ENCODE measurements at places on chromosomes 16 and 17. TPM values are rescaled to one million over a fixed set of nuclear protein-coding genes. Genes with fewer than 3 reads are reported as not detected.

Gene FBXO39
- total RNA-seq = not detected

Gene PRR35
- not detected for total RNA-seq

Gene KCNJ12
- 2.2 TPM for total RNA-seq

Gene NRN1L
- not detected for total RNA-seq

Gene FKBP10
- total RNA-seq = 53.5 TPM

Gene TEKT3
- total RNA-seq = not detected

Gene RECQL5
- total RNA-seq = 44.0 TPM

Gene RASL10B
- 9.1 TPM for total RNA-seq

Gene SALL1
- 6.9 TPM for total RNA-seq

Gene SLFN11
- total RNA-seq = 21.1 TPM

Gene WNK4
- 1.2 TPM for total RNA-seq

Gene PKMYT1
- 6.9 TPM for total RNA-seq

GRCh38 chr16:27778926-27779570 lies 229.1 kb downstream of the KATNIP start:
- H3K27me3 ChIP-seq = no peaks in the 10 kb centered on the region
- no peak overlapping the region for H3K4me3 ChIP-seq
- peaks cover 12% of the 10 kb centered on the region for H3K4me1 ChIP-seq

DNA sequence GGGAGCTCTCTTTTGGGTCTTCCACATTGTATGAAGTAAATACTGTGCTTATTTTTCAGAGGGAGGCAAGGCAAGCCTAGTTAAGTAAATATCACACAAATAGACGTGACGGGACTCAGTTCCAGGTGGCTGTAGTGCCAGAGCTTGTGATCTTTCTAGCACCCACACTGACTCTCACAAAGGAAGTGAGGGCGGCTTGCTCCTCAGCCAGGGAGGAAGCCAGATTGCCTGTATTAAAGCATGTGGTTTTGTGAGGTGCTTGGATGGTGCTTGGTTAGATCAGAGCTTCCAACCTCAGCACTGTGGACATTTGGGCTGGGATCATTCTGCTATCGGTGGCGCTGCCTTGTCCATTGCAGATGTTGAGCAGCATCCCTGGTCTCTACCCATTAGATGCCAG lies 80.1 kb downstream of the VAT1L start:
- H3K36me3 ChIP-seq = no peaks in the 10 kb centered on the region
- DNase-seq = no peak

DNA sequence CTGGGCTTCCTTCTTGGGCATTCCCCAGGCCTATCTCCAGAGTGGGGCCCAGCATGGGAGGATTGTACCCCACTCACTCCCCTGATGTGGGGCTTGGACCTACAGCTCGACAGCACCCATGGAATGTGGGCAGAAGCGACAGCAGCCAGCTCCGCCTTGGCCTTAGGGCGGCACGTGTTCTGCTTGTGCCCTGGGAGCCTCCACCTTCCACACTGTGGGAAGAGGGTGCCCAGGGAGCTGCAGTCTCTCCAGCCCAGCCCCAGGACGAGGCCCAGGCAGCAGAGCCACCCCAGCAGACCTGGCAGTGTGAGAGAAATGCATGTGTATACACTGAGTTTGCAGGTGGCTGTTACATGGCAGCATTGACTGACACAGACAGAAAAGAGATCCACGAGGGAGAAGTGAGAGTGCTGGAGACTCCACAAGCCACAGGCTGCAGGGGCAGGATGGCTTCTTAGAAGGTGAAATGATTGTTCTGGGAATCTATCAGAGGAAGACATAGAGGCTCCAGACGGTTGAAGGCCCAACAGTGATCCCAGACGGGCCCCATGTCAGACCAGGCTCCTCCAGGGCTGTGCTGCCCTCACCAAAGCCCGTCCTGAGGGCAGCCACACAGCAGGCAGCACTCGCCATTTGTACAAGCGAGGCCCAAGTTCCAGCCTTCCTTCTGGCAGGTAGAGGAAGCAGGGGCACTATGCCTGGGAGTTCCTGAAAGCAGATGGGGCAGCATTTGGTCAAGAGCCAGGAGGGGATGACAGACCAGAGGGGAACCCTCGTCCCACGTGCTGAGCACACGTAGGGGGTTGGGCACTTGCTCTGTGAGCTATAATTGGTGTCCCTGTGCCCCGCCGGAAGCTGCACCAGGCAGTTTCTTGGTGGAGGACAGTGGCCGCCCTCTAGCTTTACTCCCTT lies 2.8 kb upstream of the DNASE1 start:
- peak; percentile 54 for DNase-seq
- no peaks in the 10 kb centered on the region for H3K4me1 ChIP-seq
- H3K4me3 ChIP-seq = no peak overlapping the region

GRCh38 chr16:57725554-57725953 lies 10.0 kb upstream of the KATNB1 start:
- no peaks in the 10 kb centered on the region for H3K27me3 ChIP-seq
- no peak for DNase-seq
- no peak overlapping the region for H3K27ac ChIP-seq
- H3K4me1 ChIP-seq = no peaks in the 10 kb centered on the region

- no peak for DNase-seq
- no peaks in the 10 kb centered on the region for H3K27me3 ChIP-seq
- H3K27ac ChIP-seq = no peak overlapping the region
- H3K4me3 ChIP-seq = no peak overlapping the region
- H3K4me1 ChIP-seq = no peaks in the 10 kb centered on the region
Observed at GRCh38 chr16:25217112-25217511, 365 bp downstream of the AQP8 start.

GRCh38 chr16:68907781-68908181 lies 64.5 kb downstream of the TANGO6 start:
- H3K4me3 ChIP-seq = no peak overlapping the region
- no peaks in the 10 kb centered on the region for H3K4me1 ChIP-seq
- H3K27ac ChIP-seq = no peak overlapping the region
- no peak for DNase-seq
- H3K27me3 ChIP-seq = no peaks in the 10 kb centered on the region

- H3K27ac ChIP-seq = no peak overlapping the region
- peaks cover 25% of the 10 kb centered on the region for H3K4me1 ChIP-seq
- peaks cover 47% of the 10 kb centered on the region for H3K36me3 ChIP-seq
- H3K27me3 ChIP-seq = no peaks in the 10 kb centered on the region
- DNase-seq = no peak
- H3K4me3 ChIP-seq = no peak overlapping the region
Observed at GRCh38 chr16:89289428-89290395, 72.2 kb downstream of the ZNF778 start.

- H3K27me3 ChIP-seq = no peaks in the 10 kb centered on the region
- H3K4me1 ChIP-seq = no peaks in the 10 kb centered on the region
- H3K27ac ChIP-seq = no peak overlapping the region
- no peaks in the 10 kb centered on the region for H3K36me3 ChIP-seq
Observed at GRCh38 chr16:86753399-86753798, 175.1 kb downstream of the FOXL1 start.

- no peak overlapping the region for H3K4me3 ChIP-seq
- no peak for DNase-seq
- no peaks in the 10 kb centered on the region for H3K27me3 ChIP-seq
- H3K36me3 ChIP-seq = no peaks in the 10 kb centered on the region
Observed at GRCh38 chr17:64327201-64327930, 63.3 kb downstream of the PECAM1 start.

DNA sequence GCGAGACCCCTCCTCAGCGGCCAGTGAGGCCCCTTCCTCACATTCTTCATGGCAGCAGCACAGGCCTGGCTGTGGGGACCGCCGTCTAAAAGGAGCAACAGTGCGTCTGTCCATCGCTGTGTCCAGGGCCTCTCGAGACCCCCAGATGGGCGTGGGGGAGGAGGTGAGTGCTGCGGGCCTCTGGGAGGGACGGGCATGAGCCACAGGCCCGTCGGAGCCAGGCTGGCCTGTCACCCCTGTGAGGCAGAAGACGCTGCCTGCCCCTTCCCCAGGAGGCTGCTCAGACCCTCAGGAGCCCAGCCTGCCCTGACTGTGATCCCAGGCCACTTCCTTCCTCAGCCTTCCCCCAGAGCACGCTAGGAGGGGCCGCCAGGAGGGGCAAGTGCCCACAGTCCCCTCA lies 2.1 kb upstream of the PYCR1 start:
- H3K4me1 ChIP-seq = peaks cover 21% of the 10 kb centered on the region
- no peak for DNase-seq
- no peaks in the 10 kb centered on the region for H3K36me3 ChIP-seq

GRCh38 chr16:83031524-83031923 lies 404.8 kb downstream of the CDH13 start:
- H3K36me3 ChIP-seq = no peaks in the 10 kb centered on the region
- H3K27me3 ChIP-seq = no peaks in the 10 kb centered on the region
- no peak overlapping the region for H3K27ac ChIP-seq
- no peak for DNase-seq
- H3K4me1 ChIP-seq = no peaks in the 10 kb centered on the region
- no peak overlapping the region for H3K4me3 ChIP-seq

DNA sequence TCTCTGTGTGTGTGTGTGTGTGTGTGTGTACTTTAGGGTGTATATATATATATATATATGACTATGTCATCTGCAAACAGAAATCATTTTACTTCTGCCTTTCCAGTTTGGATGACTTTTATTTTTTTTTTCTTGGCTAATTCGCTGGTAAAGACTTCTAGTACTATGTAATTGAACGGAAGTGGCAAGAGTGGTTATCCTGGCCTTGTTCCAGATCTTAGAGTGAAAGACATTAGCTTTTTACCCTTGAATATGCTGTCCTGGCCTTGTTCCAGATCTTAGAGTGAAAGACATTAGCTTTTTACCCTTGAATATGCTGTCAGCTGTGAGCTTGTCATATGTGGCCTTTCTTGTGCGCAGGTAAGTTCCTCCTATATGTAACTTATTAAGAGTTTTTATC lies 72.7 kb upstream of the MYOCD start:
- no peak overlapping the region for H3K4me3 ChIP-seq
- H3K27me3 ChIP-seq = no peaks in the 10 kb centered on the region
- H3K36me3 ChIP-seq = no peaks in the 10 kb centered on the region
- H3K4me1 ChIP-seq = no peaks in the 10 kb centered on the region
- H3K27ac ChIP-seq = no peak overlapping the region

DNA sequence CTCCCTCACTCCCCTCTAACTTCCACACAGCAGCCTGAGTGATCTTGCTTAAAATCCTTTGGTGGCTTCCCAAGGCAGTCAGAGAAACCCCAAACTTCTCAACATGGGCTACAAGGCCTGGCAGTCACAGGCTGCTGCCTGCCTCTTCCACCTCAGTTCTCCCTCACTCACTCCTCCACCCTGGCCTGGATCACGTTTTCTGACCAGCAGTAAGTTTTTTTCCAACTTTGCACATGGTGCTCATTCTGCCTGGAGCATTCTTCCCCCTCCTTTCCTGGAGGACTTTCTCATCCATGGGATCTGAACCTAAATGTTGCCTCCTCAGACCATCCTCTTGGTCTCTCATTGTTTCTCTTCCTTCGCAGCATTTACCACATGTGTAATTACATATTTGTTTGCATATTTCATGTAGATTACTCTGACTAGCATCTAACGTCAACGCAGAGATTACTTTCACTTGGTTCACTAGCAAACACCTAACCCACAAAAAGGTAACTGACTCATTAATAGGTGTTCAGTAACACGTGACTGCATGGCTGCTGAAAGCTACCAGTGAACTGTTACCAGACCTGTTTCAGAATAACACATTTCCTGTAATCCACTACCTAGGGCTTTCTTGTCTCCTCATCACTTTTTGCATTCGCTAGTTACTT lies 17.1 kb downstream of the GNA13 start:
- DNase-seq = no peak
- no peaks in the 10 kb centered on the region for H3K27me3 ChIP-seq
- H3K4me3 ChIP-seq = no peak overlapping the region
- H3K4me1 ChIP-seq = peaks cover 94% of the 10 kb centered on the region
- no peak overlapping the region for H3K27ac ChIP-seq

- no peak overlapping the region for H3K4me3 ChIP-seq
- no peaks in the 10 kb centered on the region for H3K36me3 ChIP-seq
- no peak overlapping the region for H3K27ac ChIP-seq
- H3K4me1 ChIP-seq = peaks cover 71% of the 10 kb centered on the region
Observed at GRCh38 chr17:76542566-76542971, 2.7 kb downstream of the PRCD start.

DNA sequence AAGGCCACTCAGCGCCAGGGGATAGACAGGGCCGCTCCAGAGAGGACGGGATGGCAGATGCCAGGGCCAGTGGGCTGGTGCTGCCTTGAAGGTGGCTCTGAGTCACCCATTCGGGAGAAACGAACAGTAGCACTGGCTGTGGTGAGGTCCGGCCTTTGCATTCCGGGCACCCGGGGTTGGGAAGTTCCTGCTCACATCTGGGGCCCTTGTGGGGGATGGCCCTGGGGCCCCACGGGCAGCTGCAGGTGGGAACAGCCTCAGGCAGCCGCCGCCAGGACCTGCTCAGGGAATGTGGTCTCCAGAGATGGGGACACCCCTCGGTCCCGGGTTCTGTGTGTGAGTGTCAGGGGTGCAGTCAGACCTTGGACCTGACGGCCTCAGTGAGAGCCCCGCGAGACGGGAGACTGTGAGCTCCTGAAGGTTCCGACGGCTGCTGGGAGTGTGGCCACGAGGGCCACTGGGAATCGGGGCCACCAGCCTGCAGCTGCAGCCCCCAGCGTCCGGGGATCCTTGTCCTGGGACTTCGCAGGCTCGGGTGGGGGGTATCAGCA lies 1.4 kb downstream of the CBFA2T3 start:
- H3K4me1 ChIP-seq = peaks cover 8% of the 10 kb centered on the region
- H3K27me3 ChIP-seq = no peaks in the 10 kb centered on the region
- no peak overlapping the region for H3K27ac ChIP-seq
- H3K4me3 ChIP-seq = no peak overlapping the region
- no peaks in the 10 kb centered on the region for H3K36me3 ChIP-seq

GRCh38 chr16:8908810-8909468 lies 26.8 kb downstream of the LITAFD start:
- H3K4me3 ChIP-seq = no peak overlapping the region
- no peaks in the 10 kb centered on the region for H3K36me3 ChIP-seq
- peaks cover 7% of the 10 kb centered on the region for H3K4me1 ChIP-seq
- no peaks in the 10 kb centered on the region for H3K27me3 ChIP-seq
- H3K27ac ChIP-seq = no peak overlapping the region

- DNase-seq = no peak
- H3K4me1 ChIP-seq = peaks cover 21% of the 10 kb centered on the region
- H3K36me3 ChIP-seq = no peaks in the 10 kb centered on the region
- peak overlapping the region; percentile 80 for H3K27ac ChIP-seq
- H3K4me3 ChIP-seq = no peak overlapping the region
- no peaks in the 10 kb centered on the region for H3K27me3 ChIP-seq
Observed at GRCh38 chr16:79776243-79776847, 175.8 kb upstream of the MAF start.

DNA sequence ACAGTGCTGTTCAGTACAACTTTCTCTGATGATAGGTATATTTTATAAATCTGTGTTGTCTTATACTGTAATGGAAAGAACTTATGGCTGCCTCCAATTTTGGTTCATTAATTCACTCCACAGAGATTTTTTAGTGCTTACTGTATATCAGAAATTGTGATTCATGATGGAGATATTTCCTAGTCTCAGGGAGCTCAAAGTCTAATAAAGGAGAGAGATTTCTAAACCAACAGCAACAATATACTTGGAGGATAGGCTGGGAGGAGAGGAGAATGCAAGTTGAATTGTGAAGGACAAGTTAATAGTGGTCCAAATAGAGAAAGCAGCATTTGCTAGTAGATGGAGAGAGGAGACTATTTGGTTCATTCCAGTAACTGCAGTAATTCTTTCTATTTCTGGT lies 63.5 kb downstream of the TANC2 start:
- no peaks in the 10 kb centered on the region for H3K27me3 ChIP-seq
- no peak overlapping the region for H3K27ac ChIP-seq
- no peaks in the 10 kb centered on the region for H3K4me1 ChIP-seq
- no peaks in the 10 kb centered on the region for H3K36me3 ChIP-seq
- no peak for DNase-seq

- no peak for DNase-seq
- peaks cover 13% of the 10 kb centered on the region for H3K4me1 ChIP-seq
- no peak overlapping the region for H3K27ac ChIP-seq
Observed at GRCh38 chr17:61161615-61162134, 238.0 kb upstream of the TBX2 start.

Measured in vagina (tissue), 2 donors.